DND-41 (cell line): ENCODE measurements at places on chromosomes 2 and 18.

GRCh38 chr2:62195421-62196277 is at the start of gene B3GNT2:
Gene B3GNT2 (plus strand): TSS chr2:62196115. CDS start chr2:62222221, 26,106 bp downstream.
- peak within 1 kb of the TSS; percentile 88 for H3K27ac ChIP-seq
- H3K27me3 ChIP-seq: no peaks in the 10 kb centered on the region
- H3K36me3 ChIP-seq: no peaks in the 10 kb centered on the region; the same call in 1 of the 2 replicates
- peak; percentile 84 for DNase-seq

- H3K36me3 ChIP-seq: no peaks in the 10 kb centered on the region
- no peaks in the 10 kb centered on the region for H3K4me1 ChIP-seq
- no peak overlapping the region for H3K4me3 ChIP-seq
Measured at GRCh38 chr18:68611311-68611710, 103.6 kb downstream of the TMX3 start.

DNA sequence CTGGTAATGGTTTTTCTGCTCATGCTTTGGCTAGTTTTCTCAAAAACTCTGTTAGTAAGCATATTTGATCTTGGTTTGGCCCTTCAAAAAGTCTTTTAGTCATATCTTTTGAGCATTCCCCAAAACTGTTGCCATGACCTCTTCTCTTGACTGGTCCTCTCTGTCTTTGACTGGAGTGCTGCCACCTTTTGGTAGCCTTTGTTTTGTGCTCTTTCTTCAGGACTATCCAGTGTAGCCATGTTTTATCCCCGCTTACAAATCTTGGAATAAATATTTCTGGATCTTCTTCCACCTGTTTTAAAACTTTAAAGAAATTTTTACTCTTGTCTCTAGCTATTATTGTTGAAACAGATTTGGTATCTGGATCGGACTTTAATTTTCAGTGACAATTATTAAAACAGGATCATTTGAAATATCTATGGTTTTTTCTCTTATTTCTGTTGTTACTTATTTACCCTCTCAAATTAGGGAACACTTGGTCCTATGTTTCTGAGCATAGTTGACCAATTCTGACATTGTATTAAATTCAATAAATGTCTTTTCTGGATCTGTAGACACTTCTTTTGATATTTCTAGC is 965 bp upstream of the ELOA2 start:
- H3K27me3 ChIP-seq: peaks cover 7% of the 10 kb centered on the region
- no peak overlapping the region for H3K4me3 ChIP-seq
- DNase-seq: peak; percentile 14
- no peaks in the 10 kb centered on the region for H3K4me1 ChIP-seq
- no peaks in the 10 kb centered on the region for H3K36me3 ChIP-seq

- H3K4me3 ChIP-seq: no peak overlapping the region
- peaks cover 15% of the 10 kb centered on the region for H3K27me3 ChIP-seq
- H3K4me1 ChIP-seq: no peaks in the 10 kb centered on the region
- no peak overlapping the region for H3K27ac ChIP-seq
- peak; percentile 9 for DNase-seq
- no peaks in the 10 kb centered on the region for H3K36me3 ChIP-seq
Measured at GRCh38 chr2:36663851-36664695, 32.4 kb upstream of the VIT start.

GRCh38 chr2:239700686-239701345 is 300.0 kb upstream of the HDAC4 start:
- DNase-seq: no peak
- no peak overlapping the region for H3K4me3 ChIP-seq
- H3K27ac ChIP-seq: no peak overlapping the region
- no peaks in the 10 kb centered on the region for H3K4me1 ChIP-seq
- no peaks in the 10 kb centered on the region for H3K27me3 ChIP-seq

DNA sequence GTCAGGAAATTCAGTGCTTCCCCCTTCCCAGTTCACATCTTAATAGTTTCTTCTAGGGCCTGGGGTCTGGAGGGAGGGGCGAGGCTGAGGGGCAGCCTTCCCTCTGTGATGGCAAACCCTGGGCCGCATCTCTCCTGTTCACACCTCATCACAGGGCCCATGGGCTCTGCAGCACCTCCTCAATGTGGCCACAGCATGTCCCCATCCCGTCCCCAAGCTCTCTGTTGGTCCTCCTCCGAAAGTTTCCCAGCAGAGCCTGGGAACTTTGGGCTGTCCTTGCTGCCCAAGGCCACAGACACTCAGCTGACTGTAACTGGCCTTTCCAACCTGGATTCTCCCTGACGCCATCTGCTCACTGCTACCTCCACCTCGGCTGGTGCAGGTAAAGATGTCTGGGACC is 112.7 kb upstream of the PTPRM start:
- no peak for DNase-seq
- H3K4me1 ChIP-seq: no peaks in the 10 kb centered on the region
- H3K36me3 ChIP-seq: no peaks in the 10 kb centered on the region
- H3K27ac ChIP-seq: no peak overlapping the region
- no peak overlapping the region for H3K4me3 ChIP-seq

DNA sequence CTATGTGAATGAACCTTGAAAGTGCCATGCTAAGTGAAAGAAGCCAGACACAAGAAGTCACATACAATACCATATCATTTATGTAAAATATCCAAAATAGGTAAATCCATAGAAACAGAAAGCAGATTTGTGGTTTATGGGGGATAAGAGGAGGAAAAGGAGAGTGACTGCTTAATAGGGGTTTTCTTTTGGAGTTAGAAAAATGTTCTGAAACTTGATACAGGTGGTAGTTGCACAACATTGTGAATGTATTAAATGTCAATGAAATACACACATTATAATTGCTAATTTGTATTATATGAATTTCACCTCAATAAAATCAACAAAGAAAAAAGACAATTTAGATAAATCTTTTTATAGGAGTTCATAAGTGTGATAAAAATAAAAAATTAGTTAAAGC is 37.1 kb downstream of the MEMO1 start:
- no peak for DNase-seq
- H3K27me3 ChIP-seq: no peaks in the 10 kb centered on the region
- no peak overlapping the region for H3K4me3 ChIP-seq
- no peaks in the 10 kb centered on the region for H3K4me1 ChIP-seq
- no peak overlapping the region for H3K27ac ChIP-seq

DNA sequence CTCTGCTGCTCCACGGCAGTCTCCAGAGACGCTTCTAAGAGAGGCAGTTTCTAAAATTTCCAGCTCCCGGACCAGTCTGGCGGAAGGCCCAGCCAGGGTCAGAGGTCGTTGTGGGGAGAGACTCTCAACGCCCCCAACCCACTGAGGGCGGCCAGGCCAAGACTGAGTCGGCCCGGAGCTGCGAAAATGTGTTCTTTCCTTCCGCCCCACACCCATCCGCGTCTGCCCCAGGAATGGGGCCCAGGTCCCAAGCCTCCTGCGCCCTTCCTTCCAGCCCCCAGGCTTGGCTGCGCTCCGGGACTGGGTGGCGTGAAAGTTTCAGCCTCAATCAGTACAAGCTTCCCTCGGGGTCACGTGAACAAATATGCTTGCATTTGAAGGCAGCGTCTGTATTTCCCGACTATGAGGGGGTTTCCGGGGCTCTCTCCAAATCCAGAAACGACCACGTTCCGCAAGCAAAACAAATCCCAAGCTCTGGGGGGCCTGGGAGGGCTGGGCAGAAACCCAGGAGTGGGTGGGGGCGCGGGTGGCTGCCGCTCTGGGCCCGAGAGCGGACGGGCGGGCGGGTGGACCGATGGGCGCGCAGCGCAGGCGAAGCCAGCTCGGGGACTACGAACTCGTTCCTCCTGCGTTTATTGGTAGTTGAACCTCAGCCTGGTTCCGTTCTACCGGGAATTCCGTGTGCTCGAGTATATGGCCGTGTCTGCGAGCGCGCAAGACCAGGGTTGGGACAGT is 3.3 kb downstream of the HOXD3 start:
- no peaks in the 10 kb centered on the region for H3K4me1 ChIP-seq
- no peaks in the 10 kb centered on the region for H3K27me3 ChIP-seq
- H3K4me3 ChIP-seq: no peak overlapping the region
- no peaks in the 10 kb centered on the region for H3K36me3 ChIP-seq

DNA sequence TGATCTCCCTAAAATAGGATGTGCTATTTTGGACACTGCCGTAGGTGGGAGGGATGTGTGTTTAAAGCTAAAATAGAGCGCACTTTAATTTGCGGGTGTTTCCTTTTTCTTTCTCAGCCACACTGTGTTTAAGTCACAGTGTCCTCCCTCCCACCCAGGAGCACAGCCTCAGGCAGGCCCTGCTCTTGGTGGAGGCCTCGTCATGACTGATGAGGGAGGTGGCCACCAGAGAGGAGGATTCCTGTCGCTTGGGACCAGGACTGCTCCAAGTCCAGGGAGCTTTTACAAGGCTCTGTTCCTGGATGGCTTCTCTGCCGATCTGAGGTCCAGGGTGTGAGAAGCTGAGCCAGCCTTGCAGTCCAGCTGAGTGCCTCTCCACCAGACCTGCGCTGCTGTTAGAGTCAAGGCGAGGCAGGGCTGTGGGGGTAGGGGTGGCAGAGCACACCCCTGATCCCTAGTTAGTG is 33.5 kb downstream of the INPP4A start:
- no peak overlapping the region for H3K27ac ChIP-seq
- no peak for DNase-seq
- H3K27me3 ChIP-seq: no peaks in the 10 kb centered on the region
- no peaks in the 10 kb centered on the region for H3K36me3 ChIP-seq
- peaks cover 35% of the 10 kb centered on the region for H3K4me1 ChIP-seq
